ENCODE measurements at places on chromosomes 2 and 18.

- no peak for DNase-seq
Measured at GRCh38 chr2:17736989-17737388, 16.6 kb downstream of the SMC6 start.

GRCh38 chr2:204223046-204223445 is 286.5 kb downstream of the ICOS start:
- DNase-seq, result no peak

DNA sequence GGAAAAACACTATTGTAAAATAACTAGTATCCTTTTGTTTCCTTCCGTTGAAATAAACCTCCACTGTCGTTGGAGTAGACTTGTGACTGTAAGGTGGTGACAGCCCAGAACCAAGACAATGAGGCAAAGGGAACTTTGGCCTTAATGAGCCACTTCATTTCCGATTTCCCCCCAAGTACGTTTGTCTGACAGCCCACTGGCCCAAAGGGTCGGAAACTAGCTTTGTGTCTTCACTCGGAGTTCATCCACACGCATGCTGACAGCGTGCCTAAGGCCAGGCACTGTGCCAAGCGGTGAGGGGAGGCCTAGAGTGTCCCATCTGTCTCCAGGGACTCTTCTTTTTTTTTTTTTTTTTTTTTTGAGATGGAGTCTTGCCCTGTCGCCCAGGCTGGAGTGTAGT is 21.0 kb downstream of the HJURP start:
- DNase-seq, result peak; percentile 68

GRCh38 chr2:79065201-79065600 is 22.6 kb downstream of the REG1B start:
- DNase-seq, result no peak

DNA sequence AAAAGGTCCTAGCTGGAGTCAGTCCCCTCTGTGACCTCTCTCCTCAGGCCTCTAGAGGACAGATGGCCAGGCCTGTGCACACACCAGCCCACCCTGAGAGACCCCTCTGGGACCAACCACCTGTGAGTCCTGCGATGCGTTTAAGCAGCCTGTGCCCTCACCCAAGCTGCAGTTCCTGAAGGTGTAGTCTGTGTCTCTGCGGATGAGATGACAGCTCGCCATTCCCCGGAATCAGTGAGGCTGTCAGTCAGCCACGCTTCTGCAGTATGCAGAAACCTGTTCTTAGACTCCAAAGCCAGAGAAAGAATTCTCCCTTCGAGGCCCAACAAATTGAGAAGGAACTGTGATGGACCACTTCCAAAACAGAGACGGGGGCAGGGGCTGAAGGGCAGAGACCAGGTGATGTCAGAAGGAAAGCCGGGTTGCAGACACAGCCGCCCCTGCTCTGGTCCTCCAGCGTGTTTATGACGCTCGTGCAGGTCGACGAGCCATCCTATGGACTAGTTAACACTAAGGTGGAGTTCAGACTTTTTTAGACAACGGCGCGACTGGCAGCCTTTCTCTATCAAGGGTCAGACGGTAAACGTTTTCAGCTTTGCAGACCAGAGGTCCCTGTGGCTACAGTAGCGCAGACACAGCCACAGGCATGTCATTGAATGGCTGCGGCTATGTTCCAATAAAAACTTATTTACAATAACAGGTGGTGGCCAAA is 10.2 kb downstream of the MTERF4 start:
- DNase-seq, result no peak

- DNase-seq, result no peak
Measured at GRCh38 chr2:8122520-8122919, 559.3 kb upstream of the ID2 start.

DNA sequence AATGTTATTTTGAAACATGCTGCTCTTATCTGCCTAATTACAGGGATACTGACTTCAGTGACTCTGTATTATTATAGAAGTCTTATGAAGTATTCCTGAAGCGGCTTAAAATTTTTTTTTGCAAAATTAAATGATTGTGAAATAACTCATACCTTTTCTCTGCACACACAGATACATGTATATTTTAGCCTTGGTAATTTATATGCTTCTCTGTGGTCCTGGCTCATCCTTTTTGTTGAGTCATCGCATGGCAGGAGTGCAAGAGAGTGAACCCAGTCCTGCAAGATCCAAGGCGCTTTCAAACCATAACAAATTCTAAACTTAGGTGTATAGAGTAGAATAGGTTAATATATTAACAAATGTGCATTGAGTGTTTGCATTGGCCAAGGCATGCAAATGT is 8.6 kb downstream of the CCNT2 start:
- DNase-seq, result no peak

- DNase-seq, result no peak
Measured at GRCh38 chr2:138086576-138086975, 122.3 kb downstream of the HNMT start.
